Stimulated activated naive CD8-positive, alpha-beta T cell treated with anti-CD3 and anti-CD28 coated beads, Interleukin-15, Interleukin-2, amounts not matched to agents 100 U/mL and 50 U/mL, for 24 hours (primary cell): ENCODE measurements at places on chromosomes 1 and 21.

DNA sequence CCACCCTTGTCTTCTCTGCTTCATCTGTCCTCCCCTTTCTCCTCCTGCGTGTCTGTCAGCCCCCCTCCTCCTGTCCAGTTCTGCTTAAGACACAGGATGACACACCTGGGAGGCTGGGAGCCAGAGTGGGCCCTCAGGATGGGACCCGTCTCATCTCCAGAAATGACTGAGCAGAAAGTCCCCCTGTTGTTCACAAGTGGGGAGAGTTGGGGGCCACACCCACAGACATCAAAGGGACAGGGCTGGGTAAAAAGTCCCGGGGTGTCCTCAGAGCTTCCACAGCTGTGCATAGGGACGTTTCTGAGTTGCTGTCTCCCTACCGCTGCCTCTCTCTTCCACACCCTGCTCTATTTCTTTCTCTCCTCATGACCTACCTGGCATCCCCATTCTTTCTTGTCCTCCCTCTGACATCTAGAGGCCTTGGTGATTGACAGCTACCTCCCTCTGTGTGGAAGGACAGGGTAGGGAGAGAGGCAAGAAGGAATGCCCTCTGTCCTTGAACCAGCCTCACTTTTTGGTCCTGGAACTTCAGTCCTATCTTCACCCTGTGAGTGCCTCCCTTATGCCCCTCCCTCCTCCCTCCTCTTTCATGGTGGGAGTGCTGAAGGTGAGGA is 19.5 kb upstream of the SH2D2A start:
- DNase-seq: peak; percentile 69

DNA sequence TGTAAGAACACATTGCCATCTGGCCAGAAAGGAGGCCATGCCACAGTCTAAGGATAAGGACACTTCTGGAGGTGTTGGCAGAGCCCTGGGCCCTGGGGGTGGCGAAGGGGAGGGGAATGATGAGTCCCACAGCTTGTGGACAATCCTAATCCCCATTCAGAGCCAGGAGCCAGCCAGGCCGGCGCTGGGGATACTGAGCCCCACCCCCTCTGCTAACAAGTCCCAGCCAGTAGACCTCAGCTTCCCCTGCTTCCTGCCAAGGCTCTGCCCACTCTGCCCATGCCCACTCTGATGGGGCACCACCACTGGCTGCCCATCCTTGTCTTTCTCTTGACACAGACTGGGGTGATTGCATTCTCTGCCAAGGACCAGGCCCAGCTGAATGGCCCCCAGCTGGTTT is 71.9 kb downstream of the NAV1 start:
- DNase-seq: no peak

DNA sequence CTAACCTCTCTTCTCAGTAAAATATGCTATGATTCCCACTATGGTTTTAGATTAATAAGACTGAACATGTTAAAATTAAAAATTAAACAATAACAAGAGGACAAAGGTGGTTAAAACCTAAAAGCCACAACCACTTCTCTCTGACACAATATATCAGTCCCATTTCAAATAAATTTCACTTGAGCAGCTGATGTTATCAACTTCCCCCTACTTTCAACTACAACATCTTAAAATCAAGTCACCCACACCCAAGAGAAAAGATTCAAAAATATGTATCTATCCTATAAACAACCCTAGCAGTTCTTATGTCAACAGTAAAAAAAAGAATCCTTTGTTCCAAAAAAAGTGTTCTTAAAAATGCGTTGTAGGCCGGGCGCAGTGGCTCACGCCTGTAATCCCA is 7.5 kb downstream of the PUM1 start:
- DNase-seq: no peak

DNA sequence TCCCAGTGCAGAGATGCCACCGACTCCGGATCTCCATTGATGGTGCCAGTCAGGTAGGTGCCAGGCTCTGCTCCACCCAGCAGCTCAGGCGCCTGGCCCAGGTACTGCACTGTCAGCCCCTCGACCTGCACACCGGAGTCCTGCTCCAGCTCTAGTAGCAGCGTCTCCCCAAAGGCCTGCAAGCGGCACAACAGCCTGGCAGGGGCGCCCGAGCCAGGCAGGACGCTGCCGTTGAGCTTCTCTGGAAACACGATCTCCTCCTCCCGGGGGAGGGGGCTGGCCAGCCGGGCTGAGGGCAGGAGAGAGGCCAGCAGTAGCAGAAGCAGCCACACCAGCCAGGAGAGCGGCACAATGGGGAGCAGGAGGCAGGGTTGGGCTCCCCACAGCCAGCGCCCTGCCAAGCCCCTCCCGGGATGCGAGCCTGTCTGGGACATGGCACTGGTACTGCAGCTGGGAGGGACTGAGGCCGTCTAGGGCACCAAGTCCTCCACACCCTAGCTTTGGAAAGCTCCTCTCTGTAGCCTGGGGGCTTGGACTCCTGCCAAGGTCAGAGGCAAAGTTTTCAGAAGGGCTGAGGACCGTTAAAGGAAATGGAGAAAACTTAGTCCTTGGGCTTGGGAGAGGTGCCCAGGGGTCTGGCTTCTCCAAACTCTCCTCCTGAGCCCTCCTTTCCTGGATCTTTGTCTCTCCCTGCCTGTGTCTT is 509 bp downstream of the ADAMTS4 start:
- no peak for DNase-seq

GRCh38 chr1:183543619-183544204 is 46.5 kb downstream of the NCF2 start:
- no peak for DNase-seq
